ENCODE measurements at places on chromosomes 11 and 22. TPM values are rescaled to one million over a fixed set of nuclear protein-coding genes. Genes with fewer than 3 reads are reported as not detected.

MMP11 gene
- 0.49 TPM for total RNA-seq

YAP1 gene
- total RNA-seq: not detected

CSNK2A3 gene
- total RNA-seq: 1.1 TPM

OR52E4 gene
- total RNA-seq: not detected

RBX1 gene
- total RNA-seq: 83.1 TPM

TXNRD2 gene
- 19.7 TPM for total RNA-seq

YPEL4 gene
- 0.78 TPM for total RNA-seq

LRRC74B gene
- total RNA-seq: not detected

JAML gene
- 53.1 TPM for total RNA-seq

ZNF280B gene
- total RNA-seq: 2.7 TPM

INPP5J gene
- total RNA-seq: 0.34 TPM

ADM gene
- 0.64 TPM for total RNA-seq
